Stimulated activated CD4-positive, alpha-beta T cell treated with anti-CD3 and anti-CD28 coated beads, Interleukin-12 subunit alpha, Interleukin-12 subunit beta, amount 100 ng/mL, for 4 hours (primary cell): ENCODE measurements at places on chromosomes 11 and 22.

DNA sequence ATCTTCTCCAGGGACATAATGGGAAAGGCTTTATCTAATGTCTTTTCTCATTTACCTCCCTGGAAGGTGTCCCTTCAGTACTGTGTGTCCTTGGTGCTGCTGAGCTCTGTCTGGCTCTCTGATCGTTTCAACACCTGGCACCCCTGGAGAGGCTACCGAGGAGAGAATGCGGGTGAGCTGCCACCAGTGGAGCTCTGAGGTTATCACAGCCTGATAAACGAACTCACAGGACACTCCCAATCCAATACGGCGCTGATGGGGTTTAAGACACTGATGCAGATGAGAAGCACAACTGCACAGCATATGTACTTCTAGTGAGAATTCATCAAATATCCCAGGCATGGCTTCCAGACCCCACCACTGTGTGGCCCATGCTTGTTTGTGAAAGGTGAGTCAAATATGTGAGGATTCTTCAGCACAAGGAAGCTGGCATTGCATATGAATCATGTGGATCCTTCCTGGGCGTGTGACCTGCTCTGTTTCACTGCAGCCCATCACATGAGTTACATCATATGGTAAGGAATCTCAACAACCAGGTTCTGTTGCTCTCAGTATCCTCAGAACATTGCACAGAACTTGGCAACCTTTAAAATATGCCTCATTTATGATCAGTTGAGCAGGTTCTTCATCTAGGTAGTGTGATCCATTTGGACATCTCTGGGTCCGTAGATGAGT lies 34.8 kb upstream of the VWA5A start:
- DNase-seq = no peak

GRCh38 chr22:21947040-21948014 lies 5.3 kb downstream of the PPM1F start:
- no peak for DNase-seq

DNA sequence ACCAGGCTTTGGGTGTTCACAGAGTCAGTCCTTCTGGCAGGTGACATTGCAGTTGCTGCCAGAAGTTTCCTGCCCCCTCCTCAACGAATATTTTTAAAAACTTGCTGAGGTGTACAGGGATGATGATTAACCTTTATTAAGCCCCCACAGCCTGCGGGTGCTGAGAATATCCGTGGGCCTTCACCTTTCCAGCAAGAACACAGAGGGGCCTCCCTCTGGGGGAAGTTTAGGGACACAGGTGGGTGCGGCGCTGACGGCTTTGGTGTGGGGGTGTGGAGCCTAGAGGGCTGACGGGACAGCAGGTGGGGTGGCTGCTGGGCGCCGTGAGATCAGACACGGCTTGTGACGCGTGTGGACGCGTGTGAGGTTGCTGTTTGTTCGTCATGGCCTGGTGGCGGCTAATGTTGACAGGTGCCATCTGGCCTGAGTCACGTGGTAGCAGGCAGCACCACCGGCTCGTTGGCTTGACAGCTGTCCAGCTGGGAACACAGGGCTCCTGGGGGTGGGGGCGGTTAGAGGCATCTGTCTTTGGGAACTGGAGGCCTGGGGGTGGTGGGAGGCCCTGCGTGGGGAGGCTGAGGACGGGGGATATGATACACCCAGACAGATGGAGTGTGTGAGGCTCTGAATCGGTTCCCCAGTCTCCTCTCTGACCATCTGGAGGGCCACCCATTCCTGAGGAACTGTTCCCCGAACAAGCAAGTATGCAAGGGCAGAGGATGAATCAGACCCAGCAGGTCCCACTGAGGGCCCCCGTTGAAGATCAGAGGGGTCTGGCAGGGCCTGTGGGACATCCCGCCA lies 12.5 kb upstream of the LRRC10B start:
- DNase-seq = no peak

- DNase-seq = no peak
These were observed 78.9 kb upstream of the PLET1 start for GRCh38 chr11:112339566-112339965.

DNA sequence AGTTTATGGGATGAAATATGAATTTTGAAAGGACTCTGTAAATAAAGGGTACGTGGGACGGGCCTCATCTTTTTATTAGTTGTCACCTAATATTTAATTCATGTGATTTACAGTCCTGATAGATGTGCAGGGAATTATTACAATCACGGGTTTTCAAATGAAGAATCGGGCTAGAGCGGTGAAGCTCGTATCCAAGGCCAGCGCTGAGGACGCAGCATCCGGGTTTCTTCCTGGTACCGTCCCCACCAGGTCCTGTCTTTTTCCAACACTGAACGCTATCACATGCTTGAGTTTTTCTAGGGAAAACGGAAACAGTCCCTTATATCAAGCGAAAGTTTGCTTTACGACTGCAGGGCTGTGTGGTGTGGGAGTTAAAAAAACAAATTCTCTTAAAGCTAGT lies 787 bp downstream of the SMDT1 start:
- DNase-seq = no peak

DNA sequence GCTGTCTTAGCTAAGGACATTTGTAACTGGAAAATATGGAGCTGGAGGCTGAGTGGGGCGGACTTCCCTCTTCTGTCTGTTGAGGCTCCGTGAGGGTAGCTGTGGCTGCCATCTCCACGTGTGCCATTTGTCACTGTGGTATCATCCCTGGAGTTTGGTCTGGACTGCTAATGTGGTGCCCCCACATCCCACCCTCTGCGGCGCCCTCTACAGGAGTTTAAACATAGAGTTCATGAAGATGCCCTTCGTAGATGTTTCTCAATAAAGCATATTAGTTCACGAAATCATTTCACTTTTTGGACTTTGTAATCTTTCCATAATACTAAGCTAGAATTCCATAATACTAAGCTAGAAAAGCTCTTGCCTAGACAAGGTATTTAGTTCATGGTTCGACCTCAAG lies 52.4 kb downstream of the TECTA start:
- DNase-seq = no peak

DNA sequence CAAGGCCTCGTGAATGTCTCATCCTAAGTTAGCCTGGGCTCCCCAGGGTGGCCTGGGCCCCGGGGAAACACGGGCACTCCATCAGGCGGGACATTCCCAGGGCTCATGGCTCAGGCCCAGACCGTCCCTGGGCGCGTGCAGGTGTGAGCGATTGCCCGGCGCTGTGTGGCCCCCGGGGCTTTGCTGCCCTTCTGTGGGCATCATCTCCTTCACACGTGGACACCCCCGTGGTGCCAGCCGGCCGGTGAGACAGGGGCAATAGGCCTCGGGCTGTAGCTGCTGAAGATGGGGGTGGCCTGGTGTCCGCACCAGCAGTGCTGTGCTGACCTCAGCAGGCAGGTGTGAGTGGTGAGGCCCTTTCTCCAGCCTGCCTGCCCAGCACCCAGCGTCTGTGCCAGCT lies 4.6 kb upstream of the SELENOO start:
- no peak for DNase-seq

DNA sequence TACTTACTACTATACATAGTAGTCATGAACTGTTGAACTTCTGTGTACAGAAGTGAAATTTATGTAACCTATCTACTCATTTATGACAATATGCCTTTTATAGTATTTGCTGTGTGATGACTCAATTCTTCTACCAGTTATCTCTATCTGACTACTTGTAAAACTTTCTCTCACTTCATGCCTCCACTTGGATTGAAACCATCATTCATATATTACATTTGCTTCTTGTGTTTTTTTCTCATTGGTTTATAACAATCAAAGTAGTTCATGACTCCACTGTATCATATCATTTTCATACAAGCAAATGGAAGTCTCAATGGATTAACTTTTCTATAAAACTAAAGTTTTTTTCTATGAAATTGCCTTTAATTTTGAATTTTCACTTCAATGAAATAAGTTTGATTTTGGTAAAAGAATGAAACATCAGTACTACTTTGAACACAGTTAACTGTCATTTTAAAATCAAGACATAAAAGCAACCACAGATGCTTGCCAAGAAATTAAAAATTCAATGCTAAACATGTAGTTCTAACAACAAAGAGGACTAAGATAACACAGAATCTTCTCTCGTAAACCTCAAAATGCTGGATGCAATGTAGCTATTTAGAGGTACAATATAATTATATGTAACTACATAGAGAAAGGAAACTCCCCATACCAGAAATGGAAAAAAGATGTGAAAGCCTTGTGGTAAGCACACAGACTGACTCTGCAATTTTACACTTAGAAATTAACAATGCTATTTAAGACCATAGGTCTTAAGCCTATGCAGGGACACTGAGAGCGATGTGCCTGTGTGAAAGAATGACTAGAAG lies 27.6 kb upstream of the EXPH5 start:
- no peak for DNase-seq

DNA sequence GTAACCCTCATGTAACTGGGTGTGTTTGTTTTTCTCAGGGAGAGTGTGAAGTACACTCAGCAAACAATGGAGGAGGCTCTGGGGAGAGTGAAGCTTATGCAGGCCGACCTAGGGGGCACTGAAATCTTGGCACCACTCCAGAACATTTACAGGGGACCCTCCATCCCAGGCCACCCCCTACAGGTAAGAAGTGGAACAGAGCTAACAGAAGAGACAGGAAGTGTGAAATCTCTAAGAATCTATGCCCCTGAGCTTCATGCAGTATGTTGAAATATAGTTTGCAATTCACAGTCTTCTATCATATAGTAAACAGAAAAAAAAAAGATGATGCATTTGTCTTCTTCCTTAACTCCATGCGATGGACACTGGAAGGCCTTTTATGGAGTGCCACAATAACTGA lies 8.4 kb downstream of the VWA5A start:
- no peak for DNase-seq

DNA sequence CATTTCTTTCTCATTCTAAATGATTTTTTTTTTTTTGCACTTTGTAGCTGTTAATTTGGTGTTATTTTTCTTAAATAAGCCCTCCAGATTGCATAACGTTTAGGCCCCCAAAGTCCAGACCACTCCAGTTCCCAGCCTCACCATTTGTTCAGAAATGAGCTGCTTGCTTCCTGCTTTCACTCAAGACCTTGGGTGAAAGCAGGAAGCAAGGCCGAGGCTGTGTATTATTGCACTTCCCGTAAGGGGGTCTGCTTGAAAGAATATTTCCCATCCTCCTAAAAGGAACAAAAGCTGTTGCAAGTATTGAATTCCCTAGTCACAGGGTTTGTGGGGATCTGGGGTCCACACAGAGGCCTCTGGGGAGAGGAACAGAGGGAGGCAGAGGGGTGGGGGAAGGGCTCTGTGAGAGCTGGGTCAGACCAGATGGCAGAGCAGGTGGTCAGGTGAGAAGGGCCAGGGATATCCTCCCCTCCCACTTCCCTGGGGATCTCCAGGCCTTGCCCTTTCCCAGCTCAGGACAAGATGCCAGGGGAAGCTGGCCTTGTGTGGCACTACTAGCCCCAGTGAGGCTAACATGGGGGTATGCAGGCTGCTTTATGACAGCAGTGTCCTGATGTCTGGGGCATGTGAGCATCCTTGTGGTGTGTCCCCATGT lies 51.6 kb upstream of the MYEOV start:
- DNase-seq = no peak

DNA sequence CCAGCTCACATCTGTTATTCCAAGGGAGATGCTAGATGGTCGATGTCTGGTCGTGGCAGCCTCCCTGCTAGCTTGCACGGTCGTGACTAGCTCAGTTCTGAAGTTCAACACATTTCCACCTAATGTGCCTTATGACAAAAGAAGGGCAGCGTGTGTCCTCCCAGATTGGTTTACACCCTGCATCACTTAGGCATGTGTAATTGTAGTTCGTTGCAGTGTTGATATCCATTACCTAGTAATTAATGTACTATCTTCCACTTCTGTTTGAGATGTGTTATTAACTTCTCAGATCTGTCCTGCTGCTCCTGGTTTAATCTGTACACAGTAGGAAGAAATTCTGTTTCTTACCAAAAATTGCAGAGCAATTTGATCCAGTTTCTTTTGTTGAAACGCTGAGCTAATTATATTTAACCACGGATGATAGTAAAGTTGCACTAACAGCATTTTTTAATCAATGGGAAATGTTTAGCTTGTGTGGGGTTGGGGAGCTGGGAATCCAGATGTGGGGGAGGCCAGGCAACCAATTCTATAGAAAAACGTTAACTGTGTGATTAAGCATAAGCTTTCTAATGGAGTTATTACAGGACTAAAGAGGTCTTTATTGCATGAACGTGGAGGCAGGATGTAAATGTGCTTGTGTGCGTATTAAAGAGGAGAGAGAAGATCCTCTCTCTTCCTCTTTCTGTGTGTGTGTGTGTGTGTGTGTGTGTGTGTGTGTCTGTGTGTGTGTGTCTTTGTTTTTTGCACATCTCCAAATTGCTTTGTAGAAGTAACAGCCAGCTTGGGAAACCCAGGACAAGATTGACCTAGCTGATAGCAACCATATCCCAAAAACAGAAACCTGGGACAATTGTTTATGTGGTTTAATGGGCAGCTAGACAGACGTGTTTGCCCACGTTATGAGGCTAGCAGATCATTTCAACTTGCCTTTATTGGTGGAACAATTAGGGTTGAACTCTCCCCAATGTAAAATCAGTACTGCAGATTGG lies 145.7 kb upstream of the TTC12 start:
- DNase-seq = no peak

- DNase-seq = no peak
These were observed 2.6 kb downstream of the C11orf21 start for GRCh38 chr11:2298795-2299761.

GRCh38 chr22:19150482-19151328 lies 613 bp upstream of the GSC2 start:
- no peak for DNase-seq

- DNase-seq = no peak
These were observed 1.9 kb upstream of the AP1B1 start for GRCh38 chr22:29390270-29390669.

- no peak for DNase-seq
These were observed 46.3 kb downstream of the GAB2 start for GRCh38 chr11:78371221-78371891.

DNA sequence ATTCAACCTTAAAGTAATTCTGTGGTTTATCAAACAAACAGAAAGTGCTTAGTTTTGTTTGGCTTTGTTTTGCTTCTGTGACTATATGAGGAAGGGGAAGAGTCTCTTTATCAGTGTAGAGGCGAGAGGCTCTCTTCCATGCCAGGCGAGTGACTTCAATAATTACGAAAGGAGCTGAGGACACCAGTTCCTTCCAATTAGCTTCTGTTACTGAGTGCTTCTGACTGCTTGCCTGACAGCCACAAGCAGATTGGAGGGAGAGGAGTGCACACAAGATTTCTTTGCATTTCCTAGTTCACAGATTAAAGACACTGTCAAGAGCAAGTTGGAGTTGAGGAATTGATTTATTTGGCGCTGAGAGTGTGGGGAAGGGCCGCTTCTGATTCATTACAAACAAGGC lies 1484.5 kb upstream of the TENM4 start:
- no peak for DNase-seq

DNA sequence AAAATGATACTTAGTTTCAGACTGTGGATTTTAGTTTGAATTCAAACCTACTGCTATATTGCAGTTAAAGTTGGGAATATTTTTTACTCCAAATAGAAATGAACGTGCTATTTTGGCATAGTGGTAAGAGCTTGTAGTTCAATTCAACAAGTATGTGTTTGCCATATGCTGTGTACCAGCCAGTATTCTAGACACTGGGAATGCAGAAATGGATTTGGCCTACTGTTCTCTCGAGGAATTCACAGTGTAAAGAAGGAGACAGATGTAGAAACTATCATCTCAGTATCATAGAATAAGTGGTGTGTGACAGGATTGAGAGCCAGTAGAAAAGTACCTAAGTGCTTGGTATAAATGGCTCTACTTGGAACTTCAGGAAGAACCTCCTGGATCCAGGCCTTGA lies 80.4 kb downstream of the ATXN10 start:
- no peak for DNase-seq
